ENCODE measurements at places on chromosomes 11 and 22.

GRCh38 chr22:31144223-31144622 lies 3.9 kb upstream of the PLA2G3 start:
- no peak for DNase-seq

DNA sequence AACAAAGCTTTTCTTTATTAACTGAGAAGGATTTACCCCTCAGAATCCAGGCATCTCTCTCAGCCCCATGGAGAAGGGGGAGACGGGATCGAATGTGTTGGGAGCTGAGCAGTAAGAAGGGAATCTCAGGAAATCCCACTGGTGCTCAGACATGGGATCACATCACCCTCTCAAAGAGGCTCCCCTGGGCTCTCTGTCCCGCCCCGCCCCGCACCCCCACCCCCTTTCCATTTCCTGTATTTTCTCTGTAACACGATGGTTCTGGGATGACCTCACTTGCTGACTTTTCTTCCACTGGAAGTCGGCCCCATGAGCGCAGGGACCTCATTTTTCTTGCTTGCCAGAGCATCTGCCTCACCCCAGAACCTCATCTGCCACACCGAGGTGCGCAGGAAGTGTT lies 100.0 kb downstream of the RPS6KA4 start:
- DNase-seq, result no peak

DNA sequence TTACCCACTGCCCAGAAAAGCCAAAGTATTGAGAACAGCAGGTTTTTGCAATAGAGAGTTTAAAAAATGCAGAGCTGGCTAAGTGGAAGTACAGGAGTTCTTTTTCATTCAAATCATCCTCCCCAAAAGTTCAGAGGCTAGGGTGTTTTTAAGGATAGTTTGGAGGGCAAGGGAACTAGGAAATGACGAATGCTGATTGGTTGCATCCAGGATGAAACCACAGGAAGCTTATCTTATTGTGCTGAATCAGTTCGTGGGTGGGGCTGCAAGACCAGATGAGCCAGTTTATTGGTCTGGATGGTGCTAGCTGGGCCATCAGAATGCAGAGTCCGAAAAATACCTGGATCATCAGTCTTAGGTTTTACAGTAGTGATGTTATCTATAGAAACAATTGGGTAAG lies 1427.1 kb downstream of the LRRC4C start:
- DNase-seq, result no peak

DNA sequence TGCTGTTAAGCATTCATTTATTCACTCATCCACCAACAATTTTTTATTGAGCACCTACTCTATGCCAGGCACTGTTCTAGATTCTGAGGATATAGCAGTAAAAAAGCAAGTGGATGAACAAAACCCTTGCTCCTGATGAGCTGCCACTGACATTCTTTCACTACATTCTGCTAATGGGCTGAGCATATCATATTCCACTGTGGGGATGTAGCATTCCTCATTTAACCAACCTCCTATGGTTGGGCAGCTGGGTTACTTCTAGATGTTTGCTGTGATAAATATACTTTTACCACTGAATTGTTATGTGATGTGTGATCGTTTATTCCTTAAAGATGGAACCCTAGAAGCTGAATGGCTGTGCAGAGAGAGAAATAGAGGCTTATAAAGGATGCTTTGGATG lies 176.9 kb downstream of the MN1 start:
- DNase-seq, result no peak

DNA sequence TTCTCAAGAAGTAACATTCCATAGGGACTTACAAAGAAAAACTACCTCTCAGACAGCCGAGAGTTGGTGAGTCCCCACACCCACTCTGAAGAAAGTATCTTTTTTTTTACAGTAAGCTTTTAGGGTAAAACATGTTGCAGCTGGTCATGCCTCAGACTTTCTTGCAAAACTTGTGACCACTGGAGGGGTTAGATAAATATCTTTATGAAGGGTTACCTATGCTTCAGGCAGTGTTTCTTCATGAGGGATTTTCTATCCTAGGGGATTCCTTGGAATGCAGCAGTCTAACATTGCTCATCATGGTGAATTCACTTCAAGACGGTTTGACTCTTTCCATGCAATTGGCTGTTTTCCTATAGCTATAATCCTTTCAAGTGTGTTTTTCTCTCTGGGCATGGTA lies 20.8 kb upstream of the SNX19 start:
- no peak for DNase-seq

DNA sequence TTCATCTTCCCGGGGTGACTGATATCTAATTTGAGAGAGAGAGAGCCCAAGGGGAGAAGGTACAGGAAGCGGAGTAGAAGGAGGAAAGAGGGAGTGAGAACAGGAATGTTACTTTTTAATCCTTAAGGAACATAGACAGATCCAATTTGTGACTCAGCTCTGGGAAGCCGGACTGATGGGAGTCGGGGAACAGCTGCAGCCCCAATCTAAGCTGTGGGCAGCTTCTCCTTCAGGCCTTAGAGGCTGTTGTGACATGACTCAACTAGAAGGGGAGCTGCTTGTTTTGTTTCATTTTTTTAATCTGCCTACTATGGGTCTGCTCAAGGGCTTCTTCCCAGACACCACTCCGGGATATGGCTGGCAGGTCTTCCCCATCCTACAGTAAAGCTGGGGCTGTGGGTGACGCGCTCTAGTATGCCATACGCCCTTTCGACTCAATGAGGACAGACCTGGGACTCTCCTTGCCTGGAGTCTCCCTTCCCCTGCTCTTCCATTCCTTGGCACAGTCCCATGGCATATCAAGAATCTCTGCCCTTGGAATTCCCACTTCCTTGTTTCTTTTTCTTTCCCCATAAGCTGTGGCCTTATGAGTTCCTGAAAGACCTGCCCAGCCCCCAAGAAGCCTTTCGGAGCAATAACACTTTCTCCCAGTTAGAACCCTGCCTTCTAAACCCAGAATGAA lies 103.3 kb upstream of the AKIP1 start:
- DNase-seq, result no peak

GRCh38 chr11:61779666-61780525 lies 12.5 kb downstream of the TMEM258 start:
- DNase-seq, result no peak

DNA sequence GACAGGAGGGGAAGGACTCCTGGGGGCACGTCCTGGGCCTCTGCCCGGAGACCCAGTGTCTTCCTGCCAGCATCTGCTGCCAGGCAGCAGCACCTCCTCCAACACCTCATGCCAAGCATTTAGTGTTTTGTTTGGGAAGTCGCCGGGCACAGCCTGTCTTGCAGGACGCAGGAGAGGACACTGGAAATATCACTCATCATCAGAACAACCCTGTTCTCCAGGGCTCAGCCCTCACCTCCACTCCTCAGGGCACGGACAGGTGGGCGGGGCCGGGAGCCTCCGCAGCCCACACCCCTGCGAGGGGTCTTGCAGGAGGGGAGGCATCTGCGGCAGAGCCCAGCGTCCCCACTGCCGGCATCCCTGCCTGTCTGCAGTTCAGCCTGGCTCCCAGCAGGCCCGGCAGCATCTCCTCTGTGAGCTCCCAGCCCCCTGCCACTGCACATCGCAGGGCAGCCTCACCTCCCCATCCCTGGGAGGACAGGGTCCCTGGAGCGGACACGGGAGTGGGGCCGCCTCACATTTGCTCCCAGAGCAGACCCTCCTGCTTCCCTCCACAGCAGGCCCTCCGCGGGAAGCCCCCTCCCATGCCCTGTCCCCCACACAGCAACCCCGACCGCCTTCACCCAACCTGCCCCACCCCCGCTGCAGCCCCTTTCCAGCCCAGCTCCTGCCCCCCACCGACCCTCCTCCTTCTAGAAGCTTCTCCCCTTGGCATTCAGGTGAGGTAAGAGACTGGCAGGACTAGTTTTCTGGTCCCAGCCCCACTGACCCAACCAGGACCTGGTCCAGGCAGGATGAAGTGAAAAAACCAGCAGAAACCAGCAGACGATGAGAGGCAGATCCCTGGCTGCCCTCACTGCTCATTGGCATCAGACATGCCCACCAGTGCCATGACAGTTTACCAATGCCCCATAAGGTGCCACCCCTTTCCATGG lies 72.7 kb downstream of the BRD1 start:
- no peak for DNase-seq
